ENCODE measurements at places on chromosomes 7 and 10.
A peak's percentile ranks its signal among the peaks of the same experiment; 100 is the strongest.

GRCh38 chr10:31754803-31755624 is 173.6 kb downstream of the ARHGAP12 start:
- DNase-seq: no peak

GRCh38 chr10:112532189-112532588 is 85.2 kb downstream of the VTI1A start:
- peak; percentile 85 for DNase-seq

DNA sequence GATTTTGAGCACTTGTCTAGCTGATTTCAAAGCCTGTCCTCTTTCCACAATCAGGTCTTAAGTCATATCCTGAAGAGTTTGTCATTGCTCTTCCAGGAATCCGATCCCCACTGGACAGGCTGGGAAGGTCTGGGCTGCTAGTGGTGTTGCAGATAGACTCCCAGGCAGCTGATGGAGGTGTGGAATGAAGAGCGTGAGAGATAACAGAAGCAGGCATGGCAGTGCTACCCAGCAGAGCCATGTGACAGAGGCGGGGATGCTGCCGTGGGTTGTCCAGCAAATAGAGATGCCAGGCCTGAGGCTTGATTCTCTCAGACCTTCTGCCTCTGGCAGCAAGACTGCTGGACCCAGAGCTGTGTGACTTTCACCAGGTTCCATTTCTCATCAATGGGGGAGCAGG is 116.5 kb upstream of the EEPD1 start:
- no peak for DNase-seq

DNA sequence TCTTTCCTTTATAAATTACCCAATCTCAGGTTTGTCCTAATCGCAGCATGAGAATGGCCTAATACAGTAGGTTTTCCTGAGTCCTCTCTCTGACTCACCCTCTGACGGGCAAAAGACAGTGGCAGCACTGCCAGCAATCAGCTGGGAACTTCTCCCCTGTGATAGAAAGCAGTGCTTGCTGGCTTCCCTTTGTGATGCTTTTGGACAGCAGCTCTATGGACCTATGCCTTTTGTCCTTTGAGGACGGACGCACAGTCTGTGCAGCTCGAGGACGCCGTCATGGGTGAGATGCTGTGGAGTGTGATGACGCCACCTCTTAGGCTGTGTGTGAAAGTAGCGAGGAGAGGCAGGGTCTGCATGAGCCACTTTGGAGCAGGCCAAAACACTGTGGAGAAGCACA is 68.8 kb downstream of the KIAA1217 start:
- DNase-seq: no peak

GRCh38 chr10:48940372-48940771 is 732 bp upstream of the LRRC18 start:
- no peak for DNase-seq

DNA sequence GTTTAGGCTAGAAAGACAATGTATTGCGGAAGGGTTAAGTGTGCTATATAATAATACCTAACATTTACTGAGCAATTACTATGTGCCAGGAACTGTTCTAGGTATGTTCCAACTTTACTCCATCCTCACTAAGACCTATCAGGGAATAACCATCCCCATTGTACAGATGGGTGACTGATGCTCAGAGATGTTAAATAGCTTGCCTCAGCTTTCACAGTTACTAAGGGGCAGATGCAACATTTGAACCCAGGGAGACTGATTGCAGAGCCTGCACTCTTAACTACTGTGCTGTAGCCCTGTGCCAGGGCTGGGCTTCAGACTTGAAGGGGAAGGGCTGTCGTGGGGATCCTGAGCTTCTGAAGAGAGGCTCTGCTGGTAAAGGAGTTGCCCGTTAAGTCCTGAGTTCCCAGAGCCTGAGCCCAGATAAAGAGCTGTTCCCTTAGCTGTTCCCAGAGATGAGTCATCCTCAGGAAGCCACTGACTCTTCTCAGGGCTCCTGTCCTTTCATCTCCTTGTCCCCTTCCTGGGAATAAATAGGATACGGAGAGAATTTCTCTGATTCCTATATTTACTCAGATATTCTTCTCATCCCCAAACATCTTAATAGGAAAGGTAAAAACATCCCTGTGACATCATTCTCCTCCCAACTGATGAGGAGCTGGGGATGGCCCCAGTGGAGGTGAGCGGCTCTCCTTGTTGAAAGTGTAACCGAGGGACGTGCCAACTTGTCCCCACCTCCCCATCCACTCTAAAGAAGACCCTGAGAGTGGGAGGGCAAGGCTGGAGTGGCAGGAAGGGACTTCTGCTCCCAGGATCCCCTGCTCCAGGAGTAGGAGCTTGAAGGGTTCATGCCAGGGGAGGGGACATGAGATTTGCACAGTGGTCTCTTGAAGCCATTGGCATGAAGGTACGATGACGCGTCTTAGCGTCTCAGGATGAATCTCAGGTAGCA is 28.0 kb upstream of the HABP2 start:
- no peak for DNase-seq

- DNase-seq: no peak
Measured at GRCh38 chr7:51521054-51521453, 204.4 kb upstream of the COBL start.

DNA sequence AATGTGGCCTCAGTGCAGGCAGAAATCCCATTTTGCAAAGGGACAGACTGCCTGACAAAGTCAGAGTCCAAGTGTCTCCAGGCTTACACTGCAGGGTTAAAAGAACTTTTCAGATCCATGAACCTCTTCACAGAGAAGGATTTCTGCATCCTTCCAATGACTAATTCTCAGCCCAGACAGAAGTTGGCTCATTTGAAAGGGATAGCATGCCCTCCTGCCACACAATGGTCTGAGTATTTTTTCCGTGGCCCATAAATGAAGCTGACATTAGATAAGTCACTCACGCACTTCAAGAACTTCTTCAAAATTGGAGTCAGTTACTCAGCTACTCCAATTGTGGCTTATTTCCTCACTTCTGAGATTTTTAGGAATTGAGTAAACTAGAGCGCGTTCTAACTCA is 170.2 kb downstream of the PLXNA4 start:
- DNase-seq: no peak

DNA sequence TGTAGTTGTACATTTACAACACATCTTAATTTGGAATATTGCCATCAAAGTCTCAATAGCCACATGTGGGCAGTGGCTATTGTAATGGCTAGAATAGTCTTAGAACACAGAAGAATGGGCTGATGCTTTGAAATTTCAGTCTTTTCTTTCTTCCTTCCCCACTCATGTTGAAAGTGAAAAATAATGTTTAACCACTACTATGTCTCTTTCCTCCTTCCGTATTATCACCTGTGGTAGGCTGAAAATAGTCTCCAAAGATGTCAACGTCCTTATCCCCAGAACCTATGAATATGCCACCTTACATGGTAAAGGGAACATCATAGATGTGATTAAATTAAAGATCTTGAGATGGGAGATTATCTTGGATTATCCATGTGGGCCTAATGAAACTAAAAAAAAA is 154.0 kb downstream of the SUGCT start:
- no peak for DNase-seq

GRCh38 chr10:34655286-34656170 is 159.6 kb downstream of the PARD3 start:
- peak; percentile 42 for DNase-seq

GRCh38 chr10:112671743-112672142 is 224.7 kb downstream of the VTI1A start:
- DNase-seq: no peak

GRCh38 chr10:122849900-122850605 is 4.4 kb upstream of the CUZD1 start:
- no peak for DNase-seq

GRCh38 chr10:124672181-124672638 is 72.0 kb downstream of the FAM53B start:
- DNase-seq: no peak

- no peak for DNase-seq
Measured at GRCh38 chr7:132145466-132145865, 430.8 kb downstream of the PLXNA4 start.

DNA sequence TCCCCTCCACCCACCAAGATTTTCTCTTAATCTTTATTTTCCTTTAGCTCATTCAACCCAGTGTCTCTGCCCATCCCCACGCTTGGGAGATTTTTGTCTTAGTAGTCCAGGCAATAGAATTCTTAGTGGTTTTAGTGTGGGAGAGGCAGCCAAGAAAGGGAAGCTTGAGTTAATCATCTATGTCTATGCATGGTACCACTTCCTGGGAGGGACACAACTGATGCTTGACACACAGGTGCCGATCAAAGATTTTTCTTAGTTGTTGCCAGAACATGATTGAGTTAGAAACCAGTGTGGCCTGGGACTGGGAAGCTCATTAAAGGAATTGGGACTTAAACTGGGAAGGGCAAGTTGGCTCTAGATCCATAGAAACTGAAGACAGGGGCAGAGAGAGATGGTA is 3.1 kb downstream of the STRA8 start:
- no peak for DNase-seq

GRCh38 chr10:113252650-113253618 is 299.9 kb upstream of the HABP2 start:
- DNase-seq: no peak

- DNase-seq: no peak
Measured at GRCh38 chr7:143960813-143961610, 6.4 kb downstream of the OR2F1 start.

GRCh38 chr10:4429571-4429970 is 396.4 kb upstream of the AKR1E2 start:
- DNase-seq: no peak

DNA sequence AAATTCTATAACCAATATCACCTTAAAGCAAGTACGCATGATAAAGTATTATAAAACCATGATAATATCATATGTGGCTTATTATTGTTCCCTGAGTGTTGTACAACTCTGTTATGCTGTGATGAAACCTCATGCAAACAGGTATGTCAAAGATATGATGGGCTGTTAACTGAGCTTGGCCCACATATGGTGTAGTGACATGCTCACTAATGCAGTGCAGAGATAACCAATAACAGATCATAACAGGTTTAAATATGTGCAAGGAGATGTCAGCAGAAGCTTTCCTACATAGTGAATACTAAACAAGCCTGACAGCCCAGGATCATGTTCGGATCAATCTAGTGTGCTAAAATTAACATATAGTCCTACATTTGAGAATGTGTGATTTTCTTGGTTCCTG is 9.6 kb downstream of the CFTR start:
- no peak for DNase-seq

DNA sequence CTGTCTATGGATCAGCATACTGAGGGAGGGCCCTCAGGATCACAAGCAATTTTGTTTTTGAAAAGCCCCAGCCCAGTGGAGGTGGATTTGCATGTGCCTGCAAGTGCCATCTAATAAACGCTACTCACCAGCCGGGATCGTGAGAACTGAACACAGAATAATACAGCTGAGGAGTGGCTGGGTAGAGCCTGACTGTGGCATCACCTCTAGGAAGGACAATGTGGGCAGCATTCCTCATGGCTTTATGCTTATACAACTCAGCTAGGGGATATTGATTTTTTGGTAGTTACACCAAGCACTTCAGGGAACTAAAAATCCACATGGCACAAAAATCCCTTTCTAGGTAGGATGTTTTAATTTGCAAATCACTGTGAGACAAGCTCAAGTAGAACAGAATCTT is 72.7 kb upstream of the PALS2 start:
- no peak for DNase-seq

DNA sequence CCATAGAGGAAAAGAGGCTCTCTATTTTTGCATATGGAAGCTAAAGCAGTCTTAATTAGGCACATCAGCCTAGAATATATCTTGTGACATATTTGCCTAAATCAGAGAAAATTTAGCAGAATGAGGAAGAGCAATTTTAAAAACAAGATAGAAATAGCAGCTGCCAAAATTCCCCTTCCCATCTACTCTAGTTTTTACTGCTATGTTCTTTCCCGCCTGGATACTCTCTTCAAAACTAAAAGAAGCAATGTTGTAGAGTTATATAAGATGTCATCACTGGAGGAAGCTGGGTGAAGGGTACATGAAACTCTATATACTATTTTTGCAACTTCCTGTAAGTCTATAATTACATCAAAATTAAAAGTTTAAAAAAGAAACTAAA is 87.0 kb downstream of the ARMH3 start:
- no peak for DNase-seq

GRCh38 chr10:30439931-30440330 is 5.9 kb downstream of the MAP3K8 start:
- DNase-seq: no peak

GRCh38 chr7:57198801-57199200 is 66.6 kb upstream of the ZNF479 start:
- no peak for DNase-seq

GRCh38 chr7:117227091-117227490 is 95.8 kb downstream of the WNT2 start:
- no peak for DNase-seq

GRCh38 chr7:96495751-96496216 is 173.9 kb upstream of the SLC25A13 start:
- DNase-seq: peak; percentile 86

GRCh38 chr7:6294839-6295238 is 22.4 kb upstream of the CYTH3 start:
- no peak for DNase-seq

DNA sequence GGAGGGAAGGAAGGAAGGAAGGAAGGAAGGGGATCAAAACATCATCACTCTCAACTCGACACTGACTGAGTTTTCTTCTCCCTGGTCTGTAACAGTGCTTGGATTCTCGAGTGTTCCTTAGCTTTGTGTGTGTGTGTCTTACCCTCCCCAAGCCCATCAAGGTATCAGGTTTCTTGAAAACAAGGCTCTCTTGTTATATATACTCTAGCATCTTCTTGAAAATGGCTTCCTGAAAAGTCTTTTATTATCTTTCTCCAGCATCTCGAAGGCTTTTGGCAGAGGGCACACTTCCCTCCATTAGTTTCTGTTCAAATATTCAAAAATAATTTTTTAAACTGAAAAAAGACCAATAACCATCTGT is 13.4 kb downstream of the SERPINE1 start:
- DNase-seq: no peak

- DNase-seq: no peak
Measured at GRCh38 chr10:92238586-92239098, 52.2 kb downstream of the CPEB3 start.

- peak; percentile 84 for DNase-seq
Measured at GRCh38 chr7:37341033-37341630, 107.5 kb downstream of the ELMO1 start.

- DNase-seq: peak; percentile 65
Measured at GRCh38 chr7:4610768-4611467, 71.2 kb upstream of the FOXK1 start.

DNA sequence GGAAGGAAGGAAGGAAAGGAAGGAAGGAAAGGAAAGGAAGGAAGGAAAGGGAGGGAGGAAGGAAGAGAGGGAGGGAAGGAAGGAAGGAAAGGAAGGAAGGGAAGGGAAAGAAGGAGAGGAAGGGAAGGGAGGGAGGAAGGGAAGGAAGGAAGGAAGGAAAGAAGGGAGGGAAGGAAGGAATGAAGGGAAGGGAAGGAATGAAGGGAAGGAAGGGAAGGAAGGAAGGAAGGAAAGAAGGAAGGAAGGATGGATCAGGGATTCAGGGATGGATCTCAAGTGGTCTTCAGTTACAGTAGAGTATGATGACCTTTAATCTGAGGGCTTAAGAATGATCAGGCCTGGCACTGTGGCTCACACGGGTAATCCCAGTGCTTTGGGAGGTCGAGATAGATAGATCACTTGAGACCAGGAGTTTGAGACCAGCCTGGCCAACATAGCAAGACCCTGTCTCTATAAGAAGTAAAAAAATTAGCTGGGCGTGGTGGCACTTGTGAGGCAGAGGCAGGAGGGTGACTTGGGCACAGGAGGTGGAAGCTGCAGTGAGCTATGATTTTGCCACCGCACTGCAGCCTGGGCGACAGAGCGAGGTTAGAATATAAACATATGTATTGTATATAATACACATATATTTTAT is 760 bp upstream of the FOXK1 start:
- no peak for DNase-seq

All from activated CD4-positive, alpha-beta T cell treated with anti-CD3 and anti-CD28 coated beads, Interleukin-10, Interleukin-2, amounts not matched to agents 100 ng/mL and 50 ng/mL, durations not matched to agents 16 hours and 8 hours (primary cell).